ENCODE measurements at places on chromosomes 12 and 14. TPM values are rescaled to one million over a fixed set of nuclear protein-coding genes. Genes with fewer than 3 reads are reported as not detected.

Gene LETMD1
- 87.0 TPM for total RNA-seq

Gene NINJ2
- 0.48 TPM for total RNA-seq

Gene CYP27B1
- total RNA-seq: 3.2 TPM

Gene SLC17A8
- total RNA-seq: not detected

Gene TEX22
- total RNA-seq: 0.21 TPM

Gene SERPINA10
- total RNA-seq: not detected

All from tracheal epithelial cell (primary cell).